ENCODE measurements at places on chromosomes 6 and 20. TPM values are rescaled to one million over a fixed set of nuclear protein-coding genes. Genes with fewer than 3 reads are reported as not detected.

SPATA25 gene
- 1.7 TPM for total RNA-seq

SLC17A9 gene
- total RNA-seq: 0.81 TPM

ENPP5 gene
- 0.39 TPM for total RNA-seq

SLC25A27 gene
- 1.7 TPM for total RNA-seq

RALGAPB gene
- total RNA-seq: 17.8 TPM

KCNK16 gene
- not detected for total RNA-seq

KHDRBS2 gene
- not detected for total RNA-seq

NFATC2 gene
- total RNA-seq: 0.31 TPM

NEDD9 gene
- total RNA-seq: 3.1 TPM

TMEM151B gene
- total RNA-seq: not detected

WFDC12 gene
- total RNA-seq: not detected

RIPPLY2 gene
- not detected for total RNA-seq

FAXC gene
- total RNA-seq: under 0.01 TPM

PACRG gene
- total RNA-seq: not detected

SLC22A2 gene
- total RNA-seq: not detected

DEFB132 gene
- total RNA-seq: not detected

CRNKL1 gene
- total RNA-seq: 15.6 TPM

CAGE1 gene
- not detected for total RNA-seq

PKIG gene
- 75.7 TPM for total RNA-seq

TTK gene
- 0.54 TPM for total RNA-seq

ZBTB12 gene
- 2.1 TPM for total RNA-seq

SLC4A11 gene
- total RNA-seq: 1.5 TPM

TULP1 gene
- not detected for total RNA-seq

CD83 gene
- 2.1 TPM for total RNA-seq

MDFI gene
- total RNA-seq: 2.9 TPM

SLC12A5 gene
- total RNA-seq: not detected

TGM3 gene
- total RNA-seq: not detected

SF3B5 gene
- total RNA-seq: 158 TPM

RFX6 gene
- not detected for total RNA-seq

PIGT gene
- total RNA-seq: 85.3 TPM

ADGB gene
- total RNA-seq: not detected

LST1 gene
- total RNA-seq: not detected

SLC44A4 gene
- total RNA-seq: not detected

OLIG3 gene
- not detected for total RNA-seq

TRIM38 gene
- total RNA-seq: 17.2 TPM

TRERF1 gene
- total RNA-seq: 3.6 TPM

ZFAND3 gene
- total RNA-seq: 38.0 TPM

LAMP5 gene
- total RNA-seq: not detected

EPPIN gene
- not detected for total RNA-seq

ZNF334 gene
- total RNA-seq: 2.8 TPM

CCDC28A gene
- 7.2 TPM for total RNA-seq

HLA-E gene
- total RNA-seq: 238 TPM

GLP1R gene
- total RNA-seq: not detected

SLC32A1 gene
- not detected for total RNA-seq

FNDC1 gene
- total RNA-seq: 1.7 TPM

SASH1 gene
- total RNA-seq: 27.6 TPM
